ENCODE measurements at places on chromosomes 3 and 15. TPM values are rescaled to one million over a fixed set of nuclear protein-coding genes. Genes with fewer than 3 reads are reported as not detected.

The ZBBX gene
- 0.81 TPM for total RNA-seq

The ILDR1 gene
- total RNA-seq: 2.9 TPM

- H3K4me1 ChIP-seq: no peaks in the 10 kb centered on the region
- H3K4me3 ChIP-seq: no peak overlapping the region
- no peak for DNase-seq
- H3K27ac ChIP-seq: no peak overlapping the region
Measured at GRCh38 chr15:79887054-79887930, 9.5 kb downstream of the MTHFS start.

GRCh38 chr3:42490243-42490642 is 12.2 kb upstream of the VIPR1 start:
- no peaks in the 10 kb centered on the region for H3K36me3 ChIP-seq
- H3K27me3 ChIP-seq: no peaks in the 10 kb centered on the region
- peak overlapping the region; percentile 76 for H3K27ac ChIP-seq
- DNase-seq: peak; percentile 59
- no peak overlapping the region for H3K4me3 ChIP-seq

DNA sequence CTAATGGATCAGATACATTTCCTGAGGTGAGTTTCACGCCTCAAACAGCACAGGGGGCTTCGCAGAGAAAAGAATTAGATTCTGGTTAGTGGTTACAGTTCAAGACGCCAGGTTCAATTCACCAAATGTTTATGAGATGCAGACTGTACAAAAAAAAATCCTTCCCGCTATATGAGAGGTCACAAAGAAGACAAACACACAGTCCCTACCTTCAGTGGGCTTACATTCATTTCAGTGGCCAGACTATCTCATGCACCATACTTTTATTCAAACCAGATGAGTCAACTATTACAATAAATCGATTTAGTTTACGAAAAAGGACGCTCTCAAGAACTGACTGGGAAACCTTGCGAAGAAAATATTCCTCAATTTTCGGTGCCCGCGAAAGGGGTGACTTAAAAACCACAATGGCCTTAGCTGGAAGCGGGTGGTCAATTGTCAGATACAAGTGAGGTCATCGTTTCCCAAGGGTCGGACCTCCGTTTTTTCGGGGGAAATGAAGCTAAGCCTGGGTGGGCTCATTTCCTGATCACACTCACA is 695 bp downstream of the METTL6 start:
- DNase-seq: no peak
- no peaks in the 10 kb centered on the region for H3K27me3 ChIP-seq
- peak overlapping the region; percentile 77 for H3K27ac ChIP-seq
- peak overlapping the region; percentile 99 for H3K4me3 ChIP-seq

GRCh38 chr3:139718415-139718814 is 40.6 kb upstream of the NMNAT3 start:
- H3K4me3 ChIP-seq: no peak overlapping the region
- no peaks in the 10 kb centered on the region for H3K36me3 ChIP-seq
- H3K4me1 ChIP-seq: no peaks in the 10 kb centered on the region
- peaks cover 74% of the 10 kb centered on the region for H3K27me3 ChIP-seq
- no peak overlapping the region for H3K27ac ChIP-seq
